Thoracic aorta (tissue), 2 donors: ENCODE measurements at places on chromosomes 7 and 10.
A peak's percentile ranks its signal among the peaks of the same experiment; 100 is the strongest.

DNA sequence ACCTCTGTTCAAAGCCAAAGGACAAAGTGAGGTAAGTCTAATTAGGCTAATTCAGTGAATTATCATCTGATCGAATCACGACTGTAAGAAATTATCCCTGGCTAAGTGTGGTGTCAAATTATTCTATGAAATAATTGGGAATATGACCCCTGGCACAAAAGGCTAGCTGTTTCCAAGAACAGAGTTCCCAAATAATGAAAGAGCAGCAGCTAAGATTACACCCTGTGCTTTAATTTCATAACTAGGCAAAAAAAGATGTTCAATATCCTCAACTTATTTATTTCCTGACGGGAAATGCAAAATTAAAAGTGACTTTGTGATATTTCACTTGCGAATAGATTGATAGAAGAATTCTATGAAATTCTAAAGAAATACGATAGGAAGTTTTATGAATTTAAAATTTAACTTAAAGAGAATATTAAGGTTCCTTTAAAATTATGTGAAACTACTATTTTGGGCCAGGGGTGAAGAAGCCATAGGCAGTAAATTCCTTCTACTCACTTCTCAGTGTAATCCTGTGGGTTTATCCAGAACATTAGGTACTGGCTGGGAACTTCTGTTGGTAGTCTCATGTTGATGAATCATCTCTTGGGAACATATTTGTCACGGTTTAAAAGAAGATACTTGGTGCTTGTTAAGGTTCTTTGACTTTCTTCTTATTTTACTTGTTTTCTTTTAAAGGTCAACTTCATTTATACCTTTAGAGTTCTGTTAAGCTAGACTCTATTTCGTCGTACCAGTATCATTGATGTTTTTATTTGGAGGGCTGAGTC is 148.5 kb downstream of the POLR1F start:
- DNase-seq: no peak

GRCh38 chr7:114710499-114710898 is 211.4 kb upstream of the MDFIC start:
- no peak for DNase-seq

- DNase-seq: no peak
Observed at GRCh38 chr10:7027913-7028808, 382.7 kb downstream of the SFMBT2 start.

- no peak for DNase-seq
Observed at GRCh38 chr7:157731126-157731525, 394.3 kb downstream of the DNAJB6 start.

DNA sequence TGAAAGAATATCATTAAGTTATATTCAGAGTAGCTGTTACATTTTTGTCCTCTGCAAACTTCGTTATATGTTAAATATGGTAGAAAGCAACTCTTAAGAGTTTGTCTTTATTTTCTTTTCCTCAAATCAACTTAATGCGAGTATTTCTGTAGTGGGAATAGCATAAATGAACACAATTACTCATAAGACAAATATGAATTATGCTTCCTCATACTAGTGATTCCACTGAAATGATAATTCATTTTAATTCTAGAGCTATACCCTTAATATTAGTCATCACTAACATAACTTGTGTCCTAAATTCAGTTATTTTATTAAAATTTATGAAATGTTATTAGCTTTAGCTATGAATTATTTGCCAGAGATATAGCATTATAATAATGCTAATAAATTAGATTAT is 820.6 kb upstream of the KCND2 start:
- DNase-seq: no peak

DNA sequence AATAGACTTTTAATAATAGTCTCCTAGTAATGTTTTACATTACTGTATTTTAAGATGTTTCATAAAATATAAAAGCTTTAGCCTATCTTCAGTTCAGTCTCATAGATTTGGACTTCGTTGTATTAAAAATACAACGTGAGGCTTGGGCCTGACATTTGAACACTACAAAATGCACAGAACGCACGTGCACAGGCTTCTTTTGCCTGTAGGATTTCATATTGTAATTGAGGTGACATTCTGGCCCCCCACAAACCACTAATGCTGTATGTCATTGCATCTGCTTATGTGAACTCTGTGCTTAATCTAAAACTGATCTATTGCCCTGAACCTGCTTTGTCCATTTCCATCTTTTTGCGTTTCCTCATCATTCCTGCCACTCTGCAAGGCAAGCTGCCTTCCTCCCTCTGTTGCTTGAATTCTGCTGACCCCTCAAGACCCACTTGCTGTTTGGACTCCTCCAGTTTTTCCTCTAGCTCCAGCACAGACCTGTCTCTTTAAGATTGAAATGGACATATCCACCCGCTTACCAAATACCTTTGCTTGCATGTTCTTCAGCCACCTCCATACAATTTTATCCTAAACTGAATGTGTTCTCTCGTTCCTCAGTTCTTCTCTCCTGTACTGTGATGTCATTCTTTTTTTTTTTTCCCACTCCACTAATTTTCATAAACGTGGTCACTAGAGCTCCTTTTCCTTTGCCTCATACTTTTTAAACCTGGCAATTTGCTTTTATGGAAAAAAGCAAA is 12.4 kb downstream of the PRKAR2B start:
- DNase-seq: no peak

DNA sequence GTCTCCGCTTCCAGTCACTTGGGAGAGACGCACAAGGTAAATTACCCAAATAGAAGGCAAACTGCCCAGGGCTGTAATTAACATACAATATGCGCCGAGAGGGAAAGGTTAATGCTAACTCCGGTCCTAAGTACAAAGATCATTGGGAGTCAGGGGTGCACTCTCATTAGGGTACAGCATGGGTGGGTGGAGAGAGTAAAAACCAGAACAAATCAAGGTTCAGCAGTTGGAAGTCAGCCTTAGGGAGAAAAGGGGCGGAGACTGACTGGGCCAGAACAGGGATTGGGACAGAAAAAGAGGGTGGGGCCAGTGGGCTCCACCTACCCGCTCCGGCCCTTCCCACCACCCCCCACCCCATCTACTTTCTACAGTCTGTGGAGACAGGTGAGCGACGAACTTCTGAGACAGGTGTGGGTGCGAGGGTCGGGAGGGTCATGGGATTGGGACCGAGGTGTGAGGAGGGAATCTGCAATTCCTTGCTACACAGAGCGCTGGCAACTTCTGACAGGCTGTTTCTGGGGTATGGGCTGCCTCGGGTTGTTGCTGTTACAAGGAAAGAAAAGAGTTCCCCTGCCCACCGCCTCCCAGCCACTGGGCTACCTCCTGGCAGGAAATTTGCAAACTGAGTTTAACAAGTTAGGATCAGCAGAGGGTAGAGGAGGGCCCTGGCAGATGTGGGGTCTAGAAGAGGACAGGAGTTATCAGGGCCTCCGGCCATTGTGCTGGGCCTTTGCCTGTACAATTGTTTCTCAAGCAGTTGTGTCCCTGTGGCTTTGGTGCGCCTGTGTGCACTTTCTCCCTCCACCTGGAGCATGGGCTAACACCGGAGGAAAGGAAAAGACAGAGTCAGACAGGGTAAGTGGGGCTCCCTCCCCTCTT is at the start of gene TMEM139:
Gene TMEM139, plus strand, starts transcription at position 368 of the 879 bp plus-strand sequence. CDS start 1,000 bp downstream, outside the sequence.
- no peak for DNase-seq

- no peak for DNase-seq
Observed at GRCh38 chr7:156656598-156656997, 16.0 kb downstream of the RNF32 start.

DNA sequence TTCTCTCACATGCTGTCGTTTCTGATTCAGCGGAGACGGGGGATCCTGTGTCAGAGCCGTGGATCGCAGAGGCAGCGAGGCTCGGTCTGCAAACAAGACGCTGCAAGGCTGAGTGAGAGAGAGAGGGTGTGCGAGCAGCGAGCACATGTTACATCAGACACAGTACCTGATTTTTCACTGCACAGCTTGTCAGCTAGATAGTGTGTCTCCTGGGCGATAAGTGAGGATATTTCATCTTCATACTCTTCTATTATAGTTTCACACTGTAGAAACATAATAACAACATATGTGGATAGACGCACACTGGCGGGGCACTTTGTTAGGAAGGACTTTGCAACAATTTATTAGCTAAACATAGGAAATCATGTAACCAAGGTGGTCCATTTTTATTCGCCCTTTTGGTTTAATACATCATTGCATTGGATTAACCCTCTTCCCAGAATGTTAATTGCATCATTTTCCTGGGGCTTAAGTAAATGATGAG is 39.5 kb downstream of the CNPY1 start:
- no peak for DNase-seq

GRCh38 chr7:120813546-120814252 is 44.2 kb downstream of the TSPAN12 start:
- DNase-seq: no peak

DNA sequence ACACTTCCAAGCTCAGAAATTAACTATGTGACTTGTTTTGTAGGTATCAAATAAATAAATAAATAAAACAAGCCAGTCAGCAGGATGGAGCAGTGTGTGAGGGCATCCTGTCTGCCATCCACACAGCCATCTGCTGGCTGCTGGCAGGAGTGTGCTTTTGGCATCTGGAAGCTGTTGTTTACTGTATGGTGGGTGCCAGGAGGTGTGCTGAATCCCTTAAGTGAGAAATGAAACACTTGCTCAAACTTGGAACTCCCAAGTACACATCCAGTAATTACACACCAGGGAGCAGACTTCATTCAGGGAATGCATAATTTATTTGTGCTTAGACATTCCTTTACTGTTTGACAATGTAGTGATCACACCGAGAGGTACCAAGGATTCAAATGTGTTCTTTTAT is 16.9 kb upstream of the TAX1BP1 start:
- no peak for DNase-seq

DNA sequence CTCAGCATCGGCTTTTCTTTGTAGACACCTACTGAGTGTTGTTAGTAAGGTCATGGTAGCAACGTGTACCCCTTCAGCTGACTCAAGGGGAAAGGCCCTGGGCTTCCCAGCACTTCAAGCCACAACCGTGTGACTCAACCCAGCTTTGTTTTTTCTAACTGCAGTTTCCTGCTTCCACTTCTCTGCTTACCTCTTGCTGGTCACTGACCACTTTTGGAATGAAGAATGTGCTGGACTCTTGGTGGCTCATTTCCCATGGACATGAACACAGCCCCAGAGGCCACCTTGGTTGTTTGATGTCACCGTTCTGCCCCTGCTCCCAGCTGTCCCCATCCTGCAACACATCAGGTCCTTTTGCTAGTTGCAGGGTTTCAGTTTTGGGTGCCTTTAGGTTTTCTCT is 69.5 kb upstream of the ZNF438 start:
- DNase-seq: no peak

GRCh38 chr7:80721883-80722615 is 83.6 kb downstream of the CD36 start:
- DNase-seq: no peak

GRCh38 chr10:77666821-77667220 is 29.2 kb upstream of the KCNMA1 start:
- no peak for DNase-seq

GRCh38 chr7:111104710-111105109 is 13.8 kb downstream of the LRRN3 start:
- DNase-seq: no peak

- no peak for DNase-seq
Observed at GRCh38 chr10:12432402-12433189, 83.2 kb downstream of the CAMK1D start.

- no peak for DNase-seq
Observed at GRCh38 chr10:14623931-14624330, 150.8 kb downstream of the FAM107B start.

DNA sequence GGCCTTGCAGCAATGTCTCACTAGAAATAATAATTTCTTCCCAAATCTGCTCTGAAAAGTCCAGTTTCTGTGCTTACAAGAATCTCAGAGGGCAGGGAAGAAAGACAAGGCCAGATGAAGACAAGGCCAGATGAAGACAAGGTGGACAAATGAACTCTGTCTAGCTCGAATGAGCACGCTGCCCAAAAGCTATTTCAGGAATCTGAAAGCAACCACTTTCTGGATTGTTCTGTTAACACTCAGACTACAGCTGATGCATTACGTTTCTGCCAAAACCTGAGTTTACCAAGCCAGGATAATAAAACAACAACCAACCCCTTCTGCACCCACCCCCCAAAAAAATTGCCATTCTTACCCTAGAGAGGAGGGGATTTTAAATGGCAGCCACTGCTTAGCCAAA is 1073.6 kb downstream of the SORCS3 start:
- no peak for DNase-seq

- no peak for DNase-seq
Observed at GRCh38 chr10:128258421-128258976, 132.3 kb upstream of the MKI67 start.

DNA sequence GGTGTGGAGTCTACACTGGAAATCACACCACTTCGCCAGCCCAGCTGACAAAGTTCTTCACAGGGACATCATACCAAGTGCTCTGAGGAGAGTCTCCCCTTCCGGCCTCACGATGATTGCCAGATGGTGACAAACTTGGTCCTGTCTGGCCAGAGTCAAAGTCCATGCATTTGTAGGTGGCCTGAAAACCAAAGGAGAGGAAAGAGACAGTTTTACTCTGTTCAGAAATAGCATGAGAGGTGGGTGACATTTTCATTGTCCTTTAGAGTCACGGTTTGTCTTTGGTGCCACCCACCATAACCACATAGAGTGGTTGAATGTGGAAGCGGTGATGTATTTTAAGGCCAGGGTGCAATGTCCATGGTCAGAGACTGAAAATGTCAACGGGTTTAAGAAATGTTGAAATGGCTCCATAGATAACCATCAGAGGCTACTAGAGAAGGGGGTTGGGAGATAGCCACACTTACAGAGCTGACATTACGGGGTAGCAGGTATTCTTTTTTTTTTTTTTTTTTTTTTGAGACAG is 33.0 kb downstream of the BTBD16 start:
- DNase-seq: no peak

GRCh38 chr7:118478931-118479330 is 254.4 kb downstream of the ANKRD7 start:
- DNase-seq: no peak

DNA sequence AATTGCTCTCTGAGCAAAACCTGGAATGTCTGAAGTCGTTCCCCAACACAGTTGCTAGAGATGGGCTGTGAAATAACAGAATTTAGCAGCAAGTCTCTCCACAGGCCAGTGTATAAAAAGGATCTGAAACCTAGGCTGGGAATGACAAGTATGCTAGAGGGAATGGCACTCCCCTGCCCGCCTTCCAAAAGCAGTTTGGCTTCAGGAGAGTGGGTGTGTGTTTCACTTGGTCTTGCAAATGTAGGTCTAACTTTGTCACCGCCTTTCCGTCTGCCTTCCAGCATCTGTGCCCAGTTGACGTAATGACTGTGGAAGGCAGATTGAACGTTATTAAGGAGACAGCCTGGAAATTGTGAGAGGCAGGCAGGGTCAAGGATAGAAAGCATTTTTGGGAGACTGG is 18.0 kb upstream of the MTURN start:
- peak; percentile 60 for DNase-seq

DNA sequence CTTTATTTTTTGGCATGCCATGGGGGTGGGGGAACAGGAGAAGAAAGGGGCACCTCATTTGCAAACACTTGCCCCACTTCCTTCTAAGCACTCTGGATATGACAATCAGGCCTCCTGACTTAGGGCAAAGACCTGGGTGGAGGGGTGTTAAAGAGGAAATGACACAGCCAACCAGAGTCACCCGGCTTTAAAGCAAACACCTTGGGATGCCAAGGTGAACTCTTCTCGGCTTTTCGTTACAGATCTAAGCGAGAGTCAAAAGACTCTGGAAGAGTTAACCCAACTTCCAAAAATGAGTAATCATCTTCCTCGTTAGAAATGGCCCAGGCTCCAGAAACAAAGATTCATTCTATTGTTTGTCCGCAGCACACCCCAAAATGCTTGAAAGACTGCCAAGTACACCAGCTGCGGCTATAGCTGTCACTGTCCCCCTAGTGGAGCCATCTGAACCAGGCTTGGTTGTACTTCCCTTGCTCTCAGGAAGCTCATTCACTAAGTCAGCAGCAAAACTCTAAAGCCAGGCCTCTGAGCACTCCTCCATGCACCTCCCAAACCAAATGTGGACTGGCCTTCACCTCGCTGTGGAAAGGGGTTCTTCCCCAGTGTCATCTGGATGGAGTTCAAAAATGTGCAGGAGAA is 24.8 kb downstream of the FAM53B start:
- no peak for DNase-seq
